WTC11 (cell line): ENCODE measurements at places on chromosomes 12 and 14. TPM values are rescaled to one million over a fixed set of nuclear protein-coding genes. Genes with fewer than 3 reads are reported as not detected.

The OR6C76 gene
- total RNA-seq = not detected in 3 replicates

DNA sequence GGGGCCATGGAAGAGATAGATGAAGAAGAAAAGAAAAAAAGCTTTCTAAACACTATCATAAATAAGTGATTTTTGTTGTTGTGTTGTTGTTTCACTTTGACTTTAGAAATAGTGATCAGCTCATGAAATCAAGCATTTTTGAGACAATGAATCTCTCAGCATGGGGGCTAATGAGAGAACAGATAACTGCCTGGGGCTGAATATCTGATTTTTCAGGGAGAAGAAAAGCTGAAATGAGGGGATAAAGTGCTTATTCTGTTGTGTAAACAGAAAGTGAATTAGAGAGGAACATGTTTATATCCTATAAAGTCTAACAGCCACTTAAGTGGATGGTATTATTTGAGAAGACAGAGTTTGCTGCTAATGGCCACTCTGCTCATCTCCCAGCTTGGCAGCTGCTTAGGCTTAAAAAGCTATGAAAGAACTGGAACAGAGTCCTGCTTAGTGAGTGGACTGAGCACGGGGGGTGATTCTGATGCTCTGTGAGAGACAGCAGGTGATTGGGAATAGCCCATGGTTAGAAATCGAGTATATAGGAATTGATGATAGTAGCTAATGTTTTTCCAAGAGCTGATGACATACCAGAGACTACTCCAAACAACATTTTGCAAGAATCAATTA is 646.1 kb upstream of the TMEM132C start:
- H3K4me3 ChIP-seq = no peak overlapping the region
- peaks cover 42% of the 10 kb centered on the region for H3K4me1 ChIP-seq
- H3K27me3 ChIP-seq = no peaks in the 10 kb centered on the region
- no peak for DNase-seq
- no peak overlapping the region for H3K27ac ChIP-seq

DNA sequence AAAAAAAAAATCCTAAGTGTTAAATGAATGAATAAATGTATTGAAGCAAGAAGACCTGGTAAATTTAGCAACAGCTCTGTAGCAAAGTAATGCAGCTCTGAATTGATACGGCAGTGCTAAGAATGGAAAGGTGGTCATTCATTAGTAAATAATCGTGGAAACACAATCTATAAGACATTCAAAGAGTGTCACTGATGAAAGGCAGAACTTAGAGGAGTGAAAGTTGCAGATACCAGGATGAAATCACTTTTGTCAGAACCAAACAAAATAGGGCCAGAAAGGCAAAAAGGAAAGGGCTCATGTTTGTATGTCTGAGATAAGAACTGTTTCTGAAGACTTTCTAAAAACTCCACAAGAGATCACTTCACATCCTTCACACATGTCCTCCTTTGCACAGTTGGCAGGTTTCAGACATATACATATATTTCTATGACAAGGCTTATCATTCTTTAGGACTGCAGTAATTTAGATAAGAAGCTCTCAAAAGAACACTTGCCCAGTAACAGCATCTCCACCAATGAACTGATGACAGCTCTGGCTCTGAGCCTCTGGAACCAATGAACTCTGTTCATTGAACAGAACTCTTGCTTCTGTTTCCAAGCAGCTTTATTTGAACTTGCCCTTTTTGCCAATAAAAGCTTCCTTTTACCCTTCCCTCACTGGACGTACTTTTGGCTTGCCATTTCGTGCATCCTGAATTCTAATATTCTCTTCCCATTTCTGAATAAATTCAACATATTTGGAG is 4.2 kb upstream of the LRR1 start:
- no peaks in the 10 kb centered on the region for H3K36me3 ChIP-seq
- no peak overlapping the region for H3K4me3 ChIP-seq
- H3K27ac ChIP-seq = no peak overlapping the region
- peaks cover 3% of the 10 kb centered on the region; the same call in 1 of the 2 replicates for H3K4me1 ChIP-seq
- no peak for DNase-seq

DNA sequence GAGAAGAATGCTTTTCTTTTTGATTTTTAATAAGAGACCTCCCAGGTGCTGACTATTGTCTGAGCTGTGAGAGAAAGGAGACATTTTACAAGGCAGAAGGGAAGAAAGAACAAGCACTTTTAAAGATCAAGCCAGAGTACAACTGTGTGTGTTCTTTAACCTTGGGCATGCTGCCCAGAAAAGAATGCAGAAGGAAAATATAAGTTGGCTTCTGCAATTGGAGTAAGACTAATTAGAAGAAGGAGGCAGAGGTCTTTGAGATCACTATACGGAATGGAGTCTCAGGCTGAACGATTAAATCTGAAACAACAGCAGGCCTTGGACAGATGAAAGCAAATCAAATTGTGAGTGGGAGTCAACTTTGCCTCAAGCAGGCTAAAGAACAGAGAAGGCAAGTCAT is 230.5 kb downstream of the ATP23 start:
- H3K4me3 ChIP-seq = no peak overlapping the region
- DNase-seq = no peak
- peaks cover 23% of the 10 kb centered on the region for H3K4me1 ChIP-seq
- peaks cover 6% of the 10 kb centered on the region for H3K27me3 ChIP-seq
- no peak overlapping the region for H3K27ac ChIP-seq

- DNase-seq = no peak
- H3K4me1 ChIP-seq = peaks cover 39% of the 10 kb centered on the region
- H3K27me3 ChIP-seq = no peaks in the 10 kb centered on the region
- H3K36me3 ChIP-seq = no peaks in the 10 kb centered on the region
- no peak overlapping the region for H3K27ac ChIP-seq
Measured at GRCh38 chr14:22557846-22558220, 31.2 kb downstream of the DAD1 start.

The RPS26 gene
- 66.4 to 77.2 TPM (median 73.4 TPM) in 3 replicates for total RNA-seq

- H3K36me3 ChIP-seq = no peaks in the 10 kb centered on the region
- H3K27me3 ChIP-seq = no peaks in the 10 kb centered on the region
- H3K4me1 ChIP-seq = peaks cover 14% of the 10 kb centered on the region
- H3K27ac ChIP-seq = no peak overlapping the region
- no peak for DNase-seq
Measured at GRCh38 chr14:26841326-26841725, 243.5 kb upstream of the NOVA1 start.

GRCh38 chr14:105138021-105138541 is 30.5 kb downstream of the JAG2 start:
- H3K27ac ChIP-seq = no peak overlapping the region
- H3K27me3 ChIP-seq = no peaks in the 10 kb centered on the region
- peaks cover 21% of the 10 kb centered on the region for H3K36me3 ChIP-seq
- H3K4me1 ChIP-seq = no peaks in the 10 kb centered on the region
- H3K4me3 ChIP-seq = no peak overlapping the region

- H3K36me3 ChIP-seq = no peaks in the 10 kb centered on the region; the same call in 1 of the 2 replicates
- H3K4me1 ChIP-seq = peaks cover 83% of the 10 kb centered on the region
- H3K27ac ChIP-seq = peak overlapping the region; percentile 97
- peak overlapping the region; percentile 60 for H3K4me3 ChIP-seq
- no peaks in the 10 kb centered on the region for H3K27me3 ChIP-seq
Measured at GRCh38 chr12:47811581-47812484, 7.9 kb downstream of the HDAC7 start.
